ENCODE measurements at places on chromosomes 1 and 21.

- DNase-seq, result no peak
These were observed 2.6 kb downstream of the GJC2 start for GRCh38 chr1:228152097-228152917.

DNA sequence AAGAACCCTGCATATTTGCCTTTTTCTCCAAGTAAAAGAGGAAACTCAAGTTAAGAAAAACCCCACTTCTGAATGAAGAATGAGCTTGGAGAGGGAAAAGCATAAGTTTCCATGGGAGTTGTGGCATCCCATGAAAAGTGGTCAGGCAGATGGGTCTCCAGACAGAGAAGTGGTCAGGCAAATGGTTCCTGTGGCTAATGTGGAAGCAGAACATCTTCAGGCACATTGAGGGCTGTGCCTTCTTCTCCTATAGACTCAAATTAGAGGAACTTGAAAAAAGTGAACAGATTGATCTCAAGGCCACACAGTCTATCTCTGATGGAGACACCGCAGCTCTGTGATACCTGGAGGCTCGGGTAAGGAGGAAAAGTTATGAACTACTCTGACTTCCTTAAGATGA is 55.7 kb upstream of the KIRREL1 start:
- no peak for DNase-seq

- no peak for DNase-seq
These were observed 66.7 kb upstream of the ANGPTL3 start for GRCh38 chr1:62530516-62531154.

DNA sequence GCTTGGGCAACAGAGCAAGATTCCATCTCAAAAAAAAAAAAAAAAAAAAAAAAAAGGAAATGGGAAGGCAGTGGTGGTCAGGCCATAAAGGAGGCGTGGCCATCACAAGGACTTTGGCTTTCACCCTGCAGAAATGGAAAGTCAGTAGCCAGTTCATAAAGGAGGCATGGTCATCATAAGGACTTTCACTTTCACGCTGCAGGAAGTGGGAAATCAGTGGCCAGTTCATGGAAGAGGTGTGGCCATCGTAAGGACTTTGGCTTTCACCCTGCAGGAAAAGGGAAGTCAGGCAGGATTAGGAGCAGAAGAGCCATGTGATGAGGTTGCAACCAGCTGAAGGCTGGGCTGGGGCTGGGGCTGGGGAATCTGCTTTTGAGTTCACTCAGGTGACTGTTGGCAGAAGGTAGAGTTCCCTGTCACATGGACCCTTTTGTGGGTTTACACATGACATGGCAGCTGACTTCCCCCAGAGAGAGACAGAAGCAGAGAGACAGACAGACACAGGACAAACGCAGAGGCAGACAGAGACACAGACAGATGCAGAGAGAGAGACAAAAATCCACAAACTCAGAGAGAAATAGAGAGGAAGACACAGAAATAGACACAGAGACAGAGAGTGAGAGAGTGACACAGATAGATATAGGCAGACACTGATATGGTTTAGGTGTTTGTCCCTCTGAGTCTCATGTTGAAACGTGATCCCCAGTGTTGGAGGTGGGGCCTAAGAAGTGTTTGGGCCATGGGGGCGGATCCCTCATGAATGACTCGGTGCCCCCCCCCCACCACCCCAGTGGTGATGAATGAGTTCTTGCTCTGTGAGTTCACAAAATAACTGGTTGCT is 263.9 kb upstream of the KAZN start:
- no peak for DNase-seq
